HT-29 (cell line): ENCODE measurements at places on chromosomes 1 and 21.

DNA sequence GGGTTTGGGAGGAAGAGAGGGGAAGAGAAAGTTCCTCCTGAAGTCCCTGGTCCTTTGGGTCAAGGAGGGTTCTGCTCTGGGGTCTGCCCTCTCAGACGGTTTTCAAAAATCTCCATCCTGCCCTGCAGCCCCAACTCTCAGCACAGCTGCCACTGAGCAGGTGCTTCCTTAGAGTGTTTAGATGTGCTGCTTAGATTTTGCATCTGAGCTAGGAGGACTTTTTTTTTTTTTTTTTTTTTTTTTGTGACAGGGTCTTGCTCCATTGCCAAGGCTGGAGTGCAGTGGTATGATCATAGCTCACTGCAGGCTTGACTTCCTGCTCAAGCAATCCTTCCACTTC is 324.9 kb upstream of the POU3F1 start:
- no peak for DNase-seq

GRCh38 chr1:36156329-36157114 is 562 bp downstream of the MAP7D1 start:
- DNase-seq: peak; percentile 48

- DNase-seq: peak; percentile 86
These were observed 1.5 kb downstream of the CCN1 start for GRCh38 chr1:85581802-85582686.

- DNase-seq: no peak
These were observed 36.9 kb downstream of the EIF2D start for GRCh38 chr1:206575165-206575893.

DNA sequence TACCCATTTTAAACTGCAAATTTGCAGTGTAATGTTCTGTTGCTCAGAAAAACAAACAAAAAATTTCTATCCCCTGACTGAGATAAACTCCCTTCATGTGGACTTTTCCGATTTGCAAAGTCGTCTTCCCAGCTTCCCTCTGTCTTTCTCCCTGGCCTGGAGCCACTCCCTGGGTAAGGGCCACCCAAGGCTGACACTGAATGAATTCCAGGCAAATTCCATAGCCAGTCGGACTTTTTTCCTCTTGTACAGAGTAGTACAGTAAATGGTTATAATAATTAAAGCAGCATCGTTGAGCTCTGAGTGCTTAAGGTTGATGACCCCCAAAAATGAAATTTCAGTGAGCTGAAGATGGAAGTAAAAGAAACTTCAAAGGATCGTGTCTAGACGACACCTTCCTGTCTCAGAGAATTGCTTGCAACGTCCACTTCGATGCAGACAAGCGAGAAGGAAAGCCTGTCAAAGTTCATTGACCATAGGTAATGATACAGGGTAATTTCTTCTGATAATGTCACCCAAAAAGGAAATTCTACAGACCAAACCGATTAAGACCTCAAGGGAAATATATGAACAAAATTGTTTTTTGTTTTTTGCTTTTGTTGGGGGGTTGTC is 33.6 kb upstream of the LHX8 start:
- no peak for DNase-seq

DNA sequence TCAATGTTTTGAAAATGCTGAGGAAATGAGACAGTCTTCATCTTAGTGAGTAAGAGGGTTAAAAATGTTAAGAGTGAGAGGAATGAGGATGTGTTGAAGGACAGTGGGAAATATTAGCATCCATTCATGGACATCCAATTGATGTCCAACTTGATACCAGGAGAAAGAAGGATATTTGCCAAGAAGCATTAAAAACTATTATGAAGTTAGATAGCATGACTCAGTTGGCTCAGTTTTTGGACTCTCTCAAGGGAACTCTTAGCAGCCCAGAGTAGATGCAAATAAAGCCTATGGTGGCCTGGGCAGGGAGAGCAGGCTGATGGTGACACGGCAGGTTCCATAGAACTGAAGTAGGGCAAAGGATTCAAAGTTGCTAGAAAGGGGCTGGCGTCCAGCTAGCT is 171.0 kb downstream of the ZZZ3 start:
- no peak for DNase-seq

DNA sequence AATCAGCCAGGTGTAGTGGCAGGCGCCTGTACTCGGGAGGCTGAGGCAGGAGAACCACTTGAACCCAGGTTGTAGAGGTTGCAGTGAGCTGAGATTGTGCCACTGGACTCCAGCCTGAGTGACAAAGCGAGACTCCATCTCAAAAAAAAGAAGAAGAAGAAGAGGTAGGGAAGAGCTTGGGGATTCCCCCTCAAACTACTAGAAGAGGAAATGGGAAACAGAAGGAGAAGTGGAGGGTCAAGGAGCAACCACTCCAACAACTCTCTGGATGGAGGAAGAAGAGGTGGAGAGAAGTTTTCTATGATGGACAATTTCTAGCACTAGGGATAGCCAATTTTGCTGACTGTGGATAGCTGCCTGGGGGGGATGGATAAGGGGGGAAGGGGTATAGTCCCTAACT is 14.9 kb upstream of the SLAMF9 start:
- no peak for DNase-seq

GRCh38 chr1:242139442-242139841 is 140.5 kb upstream of the MAP1LC3C start:
- DNase-seq: no peak

DNA sequence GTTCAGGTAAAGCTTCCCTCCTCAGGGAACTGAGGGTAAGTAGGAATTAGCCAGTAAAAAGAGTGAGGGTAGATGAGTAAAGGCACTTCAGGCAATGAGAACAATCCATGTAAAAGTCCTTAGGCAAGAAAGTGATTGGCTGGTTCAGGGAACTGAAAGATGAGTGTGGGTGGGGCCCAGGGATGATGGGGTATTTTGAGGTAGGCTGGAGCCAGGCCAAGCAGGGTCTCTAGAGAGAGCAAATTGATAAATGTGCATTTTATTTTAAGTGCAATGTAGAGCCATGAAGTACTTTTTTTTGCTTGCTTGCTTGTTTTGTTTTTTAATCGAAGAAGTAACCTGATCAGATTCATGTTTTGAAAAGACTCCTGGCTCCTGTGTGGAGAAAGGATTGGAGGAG is 26.5 kb downstream of the OSBPL9 start:
- no peak for DNase-seq

DNA sequence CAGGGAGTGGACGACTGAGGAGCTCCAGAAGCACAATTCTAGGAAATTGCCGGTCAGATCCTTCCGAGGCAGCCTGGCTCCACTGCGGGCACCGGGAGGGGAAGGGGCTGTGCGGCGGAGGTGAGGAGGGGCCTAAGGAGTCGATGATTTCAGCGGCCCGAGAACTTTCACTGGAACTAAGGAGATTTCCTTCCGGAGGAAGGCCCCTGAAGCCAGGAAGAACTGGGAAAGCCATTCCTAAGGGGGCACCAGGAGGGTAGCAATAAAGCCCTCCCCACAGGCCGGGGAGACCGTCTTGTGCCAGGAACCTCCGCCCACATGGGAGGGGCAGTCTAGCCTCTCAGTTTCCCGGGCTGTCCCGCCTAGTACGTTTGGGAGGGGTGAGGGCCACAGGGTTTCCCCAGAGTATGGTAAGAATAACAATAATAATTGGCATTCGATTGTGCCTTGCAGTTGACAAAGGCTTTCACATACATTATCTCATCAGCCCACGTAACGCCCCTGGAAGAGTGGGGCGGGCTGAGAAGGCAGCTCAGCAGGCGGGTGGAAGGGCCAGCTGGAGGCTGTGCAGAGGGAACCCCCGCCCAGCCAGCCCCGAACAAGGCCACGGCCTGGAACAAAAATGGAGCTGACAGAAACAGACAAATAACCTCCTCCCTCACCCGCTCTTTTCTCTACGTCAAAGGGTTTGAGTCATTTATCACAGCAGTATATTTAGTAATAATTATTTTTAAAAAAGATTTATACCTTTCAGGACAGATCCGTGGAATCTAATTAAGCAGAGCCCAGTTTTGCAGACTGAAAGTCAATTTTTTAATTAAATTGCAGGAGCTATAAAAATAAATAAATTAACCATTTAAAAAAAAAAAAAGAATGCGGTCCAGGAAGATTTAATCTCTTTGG is 19.8 kb downstream of the NPR1 start:
- no peak for DNase-seq

DNA sequence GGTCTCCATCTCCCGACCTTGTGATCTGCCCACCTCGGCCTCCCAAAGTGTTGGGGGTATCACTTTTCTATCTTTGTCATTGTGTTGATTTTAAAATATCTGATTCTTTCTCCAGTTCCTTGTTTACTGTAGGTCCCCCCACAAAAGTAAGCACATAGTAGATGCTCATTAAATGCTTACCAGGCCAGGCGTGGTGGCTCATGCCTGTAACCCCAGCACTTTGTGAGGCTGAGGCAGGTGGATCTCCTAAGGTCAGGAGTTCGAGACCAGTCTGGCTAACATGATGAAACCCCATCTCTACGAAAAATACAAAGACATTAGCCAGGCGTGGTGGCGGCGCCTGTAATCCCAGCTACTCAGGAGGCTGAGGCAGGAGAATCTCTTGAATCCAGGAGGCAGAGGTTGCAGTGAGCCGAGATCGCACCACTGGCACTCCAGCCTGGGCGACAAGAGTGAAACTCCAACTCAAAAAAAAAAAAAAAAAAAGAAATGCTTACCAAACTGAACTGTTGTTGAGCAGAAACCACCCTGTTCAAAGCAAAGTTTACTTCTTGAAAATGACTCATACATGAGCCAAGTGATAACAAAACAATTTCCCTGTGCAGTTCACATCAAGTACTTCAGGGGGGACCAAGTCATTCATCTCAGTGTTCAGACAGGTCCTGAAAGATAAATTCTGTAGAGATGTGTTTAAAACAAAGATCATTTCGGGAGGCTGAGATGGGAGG is 24.3 kb upstream of the NID1 start:
- no peak for DNase-seq
